ENCODE measurements at places on chromosomes 3 and 15. TPM values are rescaled to one million over a fixed set of nuclear protein-coding genes. Genes with fewer than 3 reads are reported as not detected.

ACP3 gene
- not detected for total RNA-seq

OR5K1 gene
- total RNA-seq = not detected

CPN2 gene
- total RNA-seq = not detected

DUOXA2 gene
- total RNA-seq = not detected

GOLGA8R gene
- 0.34 TPM for total RNA-seq

ABHD17C gene
- total RNA-seq = 5.6 TPM

PAQR9 gene
- not detected for total RNA-seq

ZPLD1 gene
- total RNA-seq = not detected

GPR160 gene
- 3.7 TPM for total RNA-seq

OXSR1 gene
- total RNA-seq = 63.6 TPM
